ENCODE measurements at places on chromosomes 5 and 9. TPM values are rescaled to one million over a fixed set of nuclear protein-coding genes. Genes with fewer than 3 reads are reported as not detected.

Gene PFN3
- total RNA-seq, result not detected

Gene IL33
- total RNA-seq, result not detected

Gene PCA3
- total RNA-seq, result not detected

Gene OMD
- total RNA-seq, result not detected

Gene CARTPT
- total RNA-seq, result not detected

Gene SMIM33
- total RNA-seq, result not detected

Gene SLC34A3
- total RNA-seq, result not detected

Gene SLC6A18
- not detected for total RNA-seq

Gene FAT2
- 0.84 TPM for total RNA-seq

Gene SLC36A3
- not detected for total RNA-seq

Gene NFIB
- total RNA-seq, result 15.4 TPM

Gene FST
- total RNA-seq, result not detected

Gene NDST1
- total RNA-seq, result 58.2 TPM

Gene RELL2
- 2.7 TPM for total RNA-seq

Gene KIF24
- 1.5 TPM for total RNA-seq

Gene TYRP1
- total RNA-seq, result not detected

Gene SLC9A3
- 0.43 TPM for total RNA-seq

Gene ERCC8
- total RNA-seq, result 5.1 TPM

Gene TRPM3
- 0.37 TPM for total RNA-seq

Gene C5orf52
- total RNA-seq, result not detected

Gene SPINK14
- not detected for total RNA-seq

Gene SPAAR
- total RNA-seq, result not detected

Gene PKD2L2
- not detected for total RNA-seq

Gene GFRA3
- not detected for total RNA-seq

Gene N4BP3
- total RNA-seq, result 1.8 TPM

Gene ALAD
- total RNA-seq, result 14.5 TPM

Gene TLX3
- not detected for total RNA-seq

Gene DBH
- not detected for total RNA-seq

Gene CCDC180
- total RNA-seq, result 2.5 TPM

Gene SPINK4
- total RNA-seq, result not detected

Gene PTGER4
- 3.4 TPM for total RNA-seq

Gene SUSD3
- total RNA-seq, result not detected

Gene RMRP
- total RNA-seq, result 6,436 TPM

Gene FBP2
- total RNA-seq, result not detected

Gene NEUROG1
- not detected for total RNA-seq

Gene LOX
- 60.5 TPM for total RNA-seq

Gene ARHGEF39
- 10.4 TPM for total RNA-seq

Gene P4HA2
- total RNA-seq, result 71.1 TPM

Gene SLC6A19
- total RNA-seq, result not detected

Gene POMT1
- 30.9 TPM for total RNA-seq

Measured in Caki2 (cell line).